ENCODE measurements at places on chromosomes 7 and 10.
A peak's percentile ranks its signal among the peaks of the same experiment; 100 is the strongest.

DNA sequence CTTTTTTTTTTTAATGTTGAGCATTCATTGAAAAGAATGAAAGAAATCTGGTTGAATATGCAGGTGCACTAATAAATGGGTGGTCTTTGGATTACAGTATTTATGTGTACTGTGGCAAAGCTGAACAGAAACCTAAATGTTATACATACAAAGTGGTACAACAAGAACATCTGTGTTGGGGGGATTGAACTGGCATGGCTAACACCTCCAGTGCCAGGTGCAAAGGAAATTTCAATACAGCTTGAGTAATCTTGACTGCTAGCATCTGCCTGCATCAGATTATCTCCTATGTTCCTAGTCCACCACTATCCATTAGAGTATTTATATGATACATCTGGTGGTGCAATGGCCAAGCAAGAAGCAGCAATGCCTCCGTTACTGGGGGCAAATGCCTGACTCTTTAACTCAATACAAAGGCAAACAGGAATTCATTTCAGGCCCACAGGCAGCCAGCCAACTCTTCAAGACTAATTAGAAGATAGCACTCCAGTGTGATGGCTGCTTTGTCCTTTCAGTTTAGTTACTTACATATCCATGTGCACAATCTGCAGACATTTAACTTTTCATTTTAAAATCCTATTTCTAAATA is 220.5 kb upstream of the ETV1 start:
- DNase-seq, result no peak

DNA sequence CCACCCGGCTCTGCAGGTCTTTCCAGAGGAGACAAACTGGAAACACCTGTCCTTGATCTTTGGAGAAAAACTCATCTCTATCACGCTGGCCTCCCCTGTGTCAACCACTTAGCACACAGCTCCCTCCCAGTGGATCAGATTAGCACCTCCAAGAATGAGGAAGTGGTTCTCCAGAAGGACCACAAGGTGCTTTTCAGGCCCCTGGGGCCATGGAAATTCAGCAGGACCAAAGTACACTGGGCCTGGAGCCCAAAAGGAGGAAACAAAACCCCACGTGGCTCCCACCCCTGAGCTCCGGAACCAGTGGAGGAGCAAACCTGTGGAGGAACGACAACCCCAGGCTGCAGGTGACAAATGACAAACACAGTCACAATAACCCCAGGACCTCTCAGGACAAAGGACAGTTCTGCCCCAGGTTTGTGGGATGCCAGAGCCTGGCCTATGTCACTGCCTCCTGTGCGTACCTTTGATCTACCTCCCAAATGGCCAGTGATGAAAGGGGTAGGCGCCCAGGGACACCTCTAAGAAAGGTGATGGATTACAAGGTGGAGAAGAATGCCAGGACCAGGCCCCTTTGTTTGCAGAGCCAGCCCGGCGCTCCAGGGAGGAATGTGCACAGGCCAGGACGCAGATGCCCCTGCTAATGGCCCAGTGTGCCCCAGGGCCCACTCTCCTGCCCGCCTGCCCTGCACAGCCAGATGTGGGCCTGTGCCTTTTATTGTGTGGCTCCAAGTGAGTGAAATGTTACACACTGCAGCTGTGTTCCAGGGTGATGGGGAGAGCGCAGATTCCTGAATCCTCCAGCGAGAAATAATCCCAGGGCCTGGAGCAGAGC is 5.7 kb downstream of the TNS3 start:
- peak; percentile 78 for DNase-seq

DNA sequence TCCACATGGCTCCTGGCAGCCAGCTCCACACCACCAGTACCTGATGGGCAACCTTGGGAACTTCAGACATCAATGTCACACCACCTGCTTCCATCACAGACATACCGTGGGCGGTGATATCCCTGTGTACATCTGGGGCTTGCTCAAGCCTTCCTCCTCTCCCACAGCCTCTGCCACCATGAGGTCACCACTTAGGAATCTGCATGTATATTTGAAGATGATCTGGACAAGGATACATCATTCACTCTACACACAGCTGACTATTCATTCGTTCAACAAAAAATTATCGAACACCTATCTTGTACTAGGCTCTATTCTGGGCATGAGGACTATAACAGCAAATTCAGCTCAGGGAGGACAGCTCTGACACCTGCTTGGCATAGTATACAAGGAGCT is 6.8 kb downstream of the DLG5 start:
- peak; percentile 37 for DNase-seq

DNA sequence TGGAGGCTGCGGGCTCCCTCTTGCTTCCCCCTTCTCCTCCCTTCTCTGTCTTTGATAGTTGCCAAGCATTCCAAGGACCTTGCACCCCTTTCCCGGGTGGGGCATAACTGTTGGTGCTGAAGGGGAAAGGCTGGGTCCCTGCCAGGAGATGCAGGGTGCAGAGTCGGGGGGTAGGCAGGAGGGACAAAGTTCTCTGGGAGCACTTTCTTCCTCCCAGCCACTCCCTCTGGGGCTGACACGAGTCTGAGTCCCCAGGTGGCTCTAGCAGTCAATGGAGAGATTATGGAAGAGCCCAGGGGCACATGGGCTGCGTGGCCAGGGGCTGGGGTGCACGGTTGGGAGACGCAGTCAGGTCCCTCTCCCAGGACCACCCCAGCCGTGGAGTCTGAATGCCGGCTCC is 2.1 kb downstream of the CLDN15 start:
- DNase-seq, result no peak

DNA sequence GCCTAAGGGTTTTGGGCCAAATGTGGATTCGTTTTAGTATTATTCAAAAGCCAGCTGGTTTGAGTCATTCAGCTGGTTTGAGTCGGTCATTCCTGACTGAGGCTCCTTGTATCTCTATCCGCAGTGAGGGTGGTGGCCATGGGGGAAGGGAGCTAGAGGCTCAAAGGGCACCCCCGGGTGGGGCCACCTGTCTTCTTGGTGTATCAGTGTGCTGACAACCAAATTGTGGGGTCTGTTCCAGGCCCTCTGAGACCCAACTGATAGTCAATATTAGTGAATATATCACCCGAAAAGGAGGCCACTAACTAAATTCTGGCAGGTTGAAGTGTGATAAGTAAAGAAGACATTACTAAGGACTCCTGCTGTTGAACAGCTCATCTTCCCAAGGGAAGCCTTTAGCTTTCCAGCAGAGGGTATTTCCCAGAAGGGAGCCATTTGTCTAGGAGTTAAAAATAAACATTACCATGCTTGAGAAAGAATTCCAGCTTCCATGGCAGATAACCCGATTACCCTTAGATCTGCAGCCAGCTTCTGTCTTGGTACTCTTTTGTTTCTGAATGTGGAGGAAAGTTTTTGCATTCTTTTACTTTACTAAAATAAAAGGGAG is 29.9 kb upstream of the DDX50 start:
- DNase-seq, result peak; percentile 57

DNA sequence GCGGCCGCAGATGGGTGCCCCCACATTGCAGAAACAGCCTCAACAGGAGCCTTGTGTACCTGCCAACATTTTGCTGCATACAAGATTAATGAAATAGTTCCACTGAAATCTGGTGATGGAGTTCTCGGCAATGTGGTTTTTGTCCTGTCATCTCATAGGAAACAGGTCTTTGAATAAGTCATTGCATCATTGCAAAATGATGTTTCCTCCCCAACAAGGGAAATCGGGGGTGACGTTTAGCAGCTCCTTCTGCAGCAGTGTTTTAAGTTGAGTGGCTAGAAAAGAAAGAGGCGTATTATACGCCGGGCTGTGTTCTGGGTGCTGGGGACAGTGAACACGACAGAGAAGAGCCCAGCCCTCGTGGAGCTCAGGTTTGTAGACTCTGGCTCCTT is 177.0 kb downstream of the PRKAG2 start:
- no peak for DNase-seq

DNA sequence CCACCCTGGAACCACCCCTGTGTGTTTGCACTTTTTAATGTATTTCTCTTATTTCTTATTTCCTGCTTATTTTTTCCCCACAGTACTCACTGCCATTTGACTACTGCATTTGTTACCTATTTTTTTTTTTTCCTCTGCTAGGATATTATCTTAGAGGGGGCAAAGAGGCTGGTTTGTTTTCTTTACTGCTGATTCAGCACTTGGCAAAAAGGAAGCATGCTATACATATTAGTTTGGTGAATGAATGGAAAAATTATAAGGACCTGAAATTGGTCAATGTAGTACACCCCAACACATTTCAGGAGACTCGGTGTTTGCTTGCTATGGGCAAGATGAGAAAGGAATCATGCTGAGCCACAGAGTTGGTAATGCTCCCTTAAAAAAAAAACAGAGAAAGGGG is 193.5 kb downstream of the SORCS3 start:
- DNase-seq, result no peak

DNA sequence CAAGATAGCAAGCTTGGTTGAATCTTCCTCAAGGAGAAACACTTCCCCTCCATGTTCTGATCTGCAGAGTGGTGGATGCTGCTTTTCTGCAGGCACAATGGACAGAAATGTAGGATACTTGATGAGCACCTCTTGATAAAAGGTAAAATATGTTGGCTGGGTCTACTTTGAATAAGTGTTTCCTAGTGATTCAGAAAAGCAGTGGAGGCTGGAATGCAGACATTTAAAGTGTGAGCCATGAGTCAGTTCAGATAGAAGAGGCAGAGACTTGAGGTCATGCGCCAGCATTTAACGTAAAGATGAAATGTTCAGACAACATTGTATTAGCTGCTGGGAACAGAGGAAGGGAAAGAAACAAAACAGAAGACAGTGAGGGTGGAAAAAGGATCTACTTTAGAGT is 403.1 kb downstream of the ADRA2A start:
- no peak for DNase-seq

DNA sequence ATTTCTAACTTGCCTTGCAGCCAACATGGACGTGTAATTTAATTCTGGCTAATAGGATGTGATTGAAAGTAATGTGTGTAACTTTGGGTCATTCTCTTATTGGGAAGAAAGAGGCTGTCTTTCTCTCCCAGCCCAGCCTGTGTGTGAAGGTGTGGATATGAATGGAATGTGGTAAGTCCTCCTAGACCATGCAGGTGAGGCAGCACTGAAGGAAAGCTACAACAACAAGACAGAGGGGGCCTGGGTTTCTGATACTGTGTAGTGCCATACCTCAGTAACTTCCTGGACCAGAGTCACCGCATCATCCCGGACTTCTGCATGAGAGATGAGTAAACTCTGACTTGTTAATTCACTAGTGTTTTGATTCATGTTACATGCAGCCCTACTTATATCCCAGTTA is 237.0 kb downstream of the EXOC4 start:
- DNase-seq, result no peak

DNA sequence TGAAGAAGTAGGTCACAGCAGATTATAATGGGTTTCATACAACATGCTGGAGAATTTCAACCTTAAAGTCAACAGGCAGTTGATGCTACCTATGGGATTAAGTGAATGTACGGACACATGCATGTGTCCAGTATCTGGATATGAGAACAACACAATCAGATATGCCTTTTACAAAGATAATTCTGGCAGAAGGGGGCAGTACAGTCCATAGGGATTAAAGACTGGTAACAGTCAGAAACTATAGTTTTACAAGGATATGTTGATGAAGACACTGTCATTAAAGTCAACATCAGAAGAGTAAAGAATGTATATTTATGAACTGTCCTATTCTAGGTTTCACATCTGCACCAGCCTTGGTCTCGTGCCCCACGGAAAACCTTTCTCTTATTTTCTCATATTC is 41.5 kb downstream of the ANKMY2 start:
- DNase-seq, result no peak

DNA sequence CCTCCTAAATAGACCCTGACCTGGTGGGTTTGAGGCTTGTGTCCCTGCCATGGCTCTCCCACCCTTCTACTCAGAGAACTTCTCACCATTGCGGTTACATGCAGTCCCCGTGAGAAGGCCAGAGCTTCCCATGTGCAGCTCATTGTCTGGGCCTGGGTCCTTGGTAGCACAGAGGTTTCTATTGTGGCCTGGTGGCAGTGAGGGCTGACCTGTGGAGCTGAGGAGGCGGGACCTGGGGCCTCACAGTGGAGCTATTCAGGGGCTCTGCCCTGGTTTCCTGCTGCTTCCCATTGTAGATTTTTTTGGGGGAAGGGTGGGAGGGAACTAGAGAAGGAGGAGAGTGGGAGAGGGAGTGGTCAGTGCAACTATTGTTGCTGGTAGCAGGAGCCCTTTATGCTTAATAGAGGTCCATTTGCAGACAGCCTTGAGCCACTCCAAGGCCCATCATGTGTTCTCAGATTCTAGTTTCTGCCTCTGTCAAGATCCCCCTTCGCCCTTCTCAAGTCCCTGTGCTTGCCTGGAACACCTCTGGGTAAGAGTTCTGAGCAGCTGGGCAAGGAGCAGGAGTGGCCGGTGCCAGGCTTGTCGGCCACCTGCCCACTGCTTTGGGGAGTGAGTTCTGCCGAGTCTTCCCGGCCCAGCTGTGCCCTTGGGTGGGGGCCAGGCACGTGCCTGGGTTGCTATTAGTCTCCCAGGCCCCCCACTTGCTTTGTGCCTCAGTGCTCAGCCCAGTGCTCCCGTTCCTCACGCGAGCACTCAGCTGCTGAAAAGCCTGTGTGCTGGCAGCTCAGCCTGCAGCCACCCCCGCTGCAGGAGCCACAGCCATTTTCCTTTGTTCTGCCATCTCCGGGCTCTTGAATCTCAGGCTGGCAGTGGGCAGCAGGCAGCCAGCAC is 10.7 kb downstream of the TSPAN14 start:
- peak; percentile 90 for DNase-seq

GRCh38 chr10:127997271-127997670 is 90.4 kb downstream of the PTPRE start:
- peak; percentile 62 for DNase-seq

DNA sequence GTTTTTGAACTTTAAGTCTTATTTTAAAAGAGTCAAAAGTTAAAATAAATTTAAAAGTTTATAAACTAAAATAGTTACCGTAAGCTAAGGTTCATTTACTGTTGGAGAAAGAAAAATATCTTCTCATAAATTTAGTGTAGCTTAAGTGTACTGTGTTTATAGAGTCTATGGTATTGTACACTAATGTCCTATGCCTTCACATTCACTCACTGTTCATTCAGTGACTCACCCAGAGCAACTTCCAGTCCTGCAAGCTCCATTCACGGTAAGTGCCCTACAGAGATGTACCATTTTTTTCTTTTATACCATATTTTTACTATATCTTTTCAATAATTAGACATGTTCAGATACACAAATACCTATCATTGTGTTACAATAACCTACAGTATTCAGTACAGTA is 97.6 kb downstream of the PTN start:
- no peak for DNase-seq

DNA sequence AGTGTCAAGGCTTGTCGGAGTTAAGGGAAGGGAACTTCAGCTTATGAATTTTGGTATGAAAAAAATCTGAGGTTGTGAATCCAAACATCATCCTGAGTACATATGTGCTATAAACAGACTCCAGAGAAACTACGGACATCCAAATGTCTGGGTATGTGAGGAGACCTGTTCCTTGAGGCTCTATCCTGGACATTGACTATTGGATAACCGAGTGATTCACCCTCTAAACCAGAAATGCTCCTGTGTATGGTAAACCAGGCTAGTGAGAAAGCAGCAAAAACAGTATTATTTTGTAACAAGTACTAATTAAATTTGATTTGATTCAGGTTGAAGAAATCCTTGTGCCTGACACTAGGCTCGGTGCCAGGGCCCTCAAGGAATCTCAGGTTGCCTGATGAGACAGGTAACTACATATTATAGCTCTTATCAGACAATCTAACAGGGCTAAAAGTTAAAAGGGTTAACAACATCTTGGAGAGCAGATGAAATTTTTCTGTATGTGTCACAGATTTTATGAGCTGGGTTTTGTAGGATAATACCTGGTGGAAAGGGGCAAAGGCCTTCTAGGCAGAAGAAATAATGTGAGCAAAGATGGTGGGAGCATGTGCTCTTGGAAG is 10.4 kb upstream of the STOX1 start:
- no peak for DNase-seq

GRCh38 chr7:88668591-88668990 is 90.9 kb upstream of the ZNF804B start:
- peak; percentile 2 for DNase-seq

GRCh38 chr10:85213493-85213892 is 885.1 kb downstream of the CCSER2 start:
- no peak for DNase-seq
